ENCODE measurements at places on chromosomes 11 and 22. TPM values are rescaled to one million over a fixed set of nuclear protein-coding genes. Genes with fewer than 3 reads are reported as not detected.

ACR gene
- total RNA-seq: not detected

DNA sequence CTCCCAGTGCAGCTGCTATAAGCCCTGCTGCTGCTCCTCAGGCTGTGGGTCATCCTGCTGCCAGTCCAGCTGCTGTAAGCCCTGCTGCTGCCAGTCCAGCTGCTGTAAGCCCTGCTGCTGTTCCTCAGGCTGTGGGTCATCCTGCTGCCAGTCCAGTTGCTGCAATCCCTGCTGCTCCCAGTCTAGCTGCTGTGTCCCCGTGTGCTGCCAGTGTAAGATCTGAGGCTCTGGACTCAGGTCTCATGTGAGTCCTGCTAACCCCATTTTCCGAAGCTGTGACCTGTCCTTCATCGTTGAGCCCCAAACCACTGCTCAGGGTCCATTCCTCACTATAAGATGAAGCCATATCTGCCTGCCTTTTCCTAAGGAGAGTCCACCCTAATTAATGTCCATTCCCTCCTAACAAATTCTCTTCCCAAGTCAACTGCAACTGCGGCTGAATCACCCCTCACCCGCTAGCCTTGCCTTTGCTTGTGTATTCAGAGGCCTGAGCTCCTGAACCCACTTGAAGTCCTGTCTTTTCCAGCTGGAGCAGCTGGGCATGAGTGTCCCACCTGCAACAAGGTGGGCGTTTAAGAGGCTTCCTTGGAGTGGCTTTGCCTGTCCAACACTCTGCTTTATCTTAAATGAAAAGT, 626 bp downstream of the KRTAP5-7 start:
- DNase-seq: no peak

FAM111B gene
- total RNA-seq: 4.6 TPM

DNA sequence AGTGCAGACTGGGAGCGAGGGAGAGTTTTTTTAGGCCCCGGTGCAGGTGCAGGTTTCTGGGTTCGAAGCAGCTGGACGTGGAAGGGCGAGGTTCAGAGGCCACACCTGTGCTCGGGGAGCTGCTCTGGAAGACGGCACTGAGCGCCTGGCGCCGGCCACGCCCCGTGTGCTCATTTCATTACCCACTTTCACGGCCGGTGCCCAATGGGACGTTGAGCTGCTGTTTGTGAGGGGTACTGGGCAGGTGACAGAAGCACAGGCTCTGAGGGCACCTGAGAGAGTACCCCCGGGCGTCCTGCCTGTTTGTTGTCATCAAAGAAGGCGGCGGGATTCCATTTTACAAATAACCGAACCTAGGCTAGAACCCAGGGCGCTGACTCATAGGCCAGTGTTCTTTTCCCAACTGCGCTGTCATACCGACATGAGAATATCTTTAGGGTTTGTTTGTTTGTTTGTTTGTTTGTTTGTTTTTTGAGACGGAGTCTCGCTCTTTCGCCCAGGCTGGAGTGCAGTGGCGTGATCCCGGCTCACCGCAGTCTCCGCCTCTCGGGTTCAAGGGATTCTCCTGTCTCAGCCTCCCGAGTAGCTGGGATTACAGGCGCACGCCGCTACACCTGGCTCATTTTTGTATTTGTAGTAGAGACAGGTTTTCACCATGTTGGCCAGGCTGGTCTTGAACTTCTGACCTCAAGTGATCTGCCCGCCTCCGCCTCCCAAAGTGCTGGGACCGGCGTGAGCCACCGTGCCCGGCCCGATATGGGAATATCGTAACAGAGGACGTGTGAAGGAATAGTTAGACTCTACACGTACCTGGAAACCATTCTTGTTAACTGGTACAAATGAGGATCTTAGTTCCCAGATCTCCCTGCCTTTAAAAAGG, 16.6 kb upstream of the SPTBN2 start:
- DNase-seq: peak; percentile 23

All from naive thymus-derived CD8-positive, alpha-beta T cell (primary cell).